AG09319 (cell line): ENCODE measurements at places on chromosomes 3 and 15.

DNA sequence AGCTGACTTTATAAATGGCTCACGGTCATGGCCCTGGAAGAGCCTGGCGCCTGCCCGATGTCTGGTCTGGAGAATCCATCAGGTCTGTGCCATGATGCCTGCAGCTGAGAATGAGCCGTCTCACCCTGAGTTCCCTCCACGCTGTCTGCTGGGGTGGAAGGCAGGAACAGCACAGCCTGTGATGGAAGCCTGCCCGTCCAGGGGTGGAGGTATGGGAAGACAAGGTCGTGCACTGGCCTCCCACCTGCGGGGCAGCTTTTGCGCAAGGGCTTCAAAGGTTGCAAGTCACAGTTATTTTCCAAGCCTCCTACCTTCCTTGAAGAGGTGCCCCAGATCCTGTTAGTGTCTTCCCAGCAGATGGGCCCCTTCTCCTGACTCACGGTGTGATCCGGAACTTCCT, 275.5 kb downstream of the FAM43A start:
- DNase-seq, result no peak

GRCh38 chr15:77667338-77668234, 34.9 kb upstream of the LINGO1 start:
- no peak for DNase-seq

DNA sequence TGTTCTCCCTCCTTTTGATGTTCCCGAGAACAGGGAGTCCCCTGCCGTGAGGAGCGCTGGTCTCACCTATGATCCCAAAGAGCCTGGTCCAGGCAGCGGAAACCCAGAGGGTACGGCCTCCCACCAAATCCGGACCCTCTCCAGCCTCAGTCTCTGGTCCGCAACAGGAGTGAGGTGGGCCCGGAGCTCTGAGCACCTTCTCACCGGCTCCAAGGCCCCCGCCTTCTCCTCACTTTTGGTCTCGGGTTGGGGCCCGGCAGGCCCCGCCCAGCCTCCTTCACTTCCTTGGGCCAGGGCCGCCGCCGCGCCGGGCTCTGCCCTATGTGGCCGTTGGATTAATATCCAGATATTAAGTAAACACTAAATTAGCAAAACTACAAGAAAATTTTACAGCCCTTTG, 5.7 kb upstream of the SKOR1 start:
- DNase-seq, result no peak

- DNase-seq, result no peak
Measured at GRCh38 chr15:96737408-96737807, 406.9 kb downstream of the NR2F2 start.

GRCh38 chr3:48155122-48155521, 33.1 kb downstream of the CDC25A start:
- no peak for DNase-seq

DNA sequence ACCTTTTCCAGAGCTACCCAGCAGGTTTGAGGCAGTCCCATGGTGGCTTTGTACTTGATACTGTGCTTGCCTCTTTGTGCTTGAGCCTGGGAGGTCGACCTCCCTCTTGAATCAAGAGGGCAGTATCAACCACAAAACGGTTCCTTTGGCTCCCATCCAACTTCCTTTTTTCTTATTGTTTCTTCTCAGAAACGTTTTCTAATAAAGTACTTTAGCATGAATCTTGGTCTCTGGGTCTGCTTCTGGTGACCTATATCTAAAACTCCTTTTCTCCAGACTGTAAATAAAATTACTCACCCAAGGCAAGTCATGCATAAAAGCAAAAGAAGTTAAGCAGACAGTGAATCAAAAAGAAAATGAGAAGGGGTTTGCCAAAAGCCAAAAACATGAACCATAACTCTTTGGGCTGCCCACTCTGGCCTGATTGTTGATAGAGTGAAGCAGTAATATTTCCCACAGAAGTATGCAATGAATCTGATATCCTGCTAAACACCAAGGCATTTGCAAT, 112.2 kb upstream of the SLC4A7 start:
- DNase-seq, result peak; percentile 61

DNA sequence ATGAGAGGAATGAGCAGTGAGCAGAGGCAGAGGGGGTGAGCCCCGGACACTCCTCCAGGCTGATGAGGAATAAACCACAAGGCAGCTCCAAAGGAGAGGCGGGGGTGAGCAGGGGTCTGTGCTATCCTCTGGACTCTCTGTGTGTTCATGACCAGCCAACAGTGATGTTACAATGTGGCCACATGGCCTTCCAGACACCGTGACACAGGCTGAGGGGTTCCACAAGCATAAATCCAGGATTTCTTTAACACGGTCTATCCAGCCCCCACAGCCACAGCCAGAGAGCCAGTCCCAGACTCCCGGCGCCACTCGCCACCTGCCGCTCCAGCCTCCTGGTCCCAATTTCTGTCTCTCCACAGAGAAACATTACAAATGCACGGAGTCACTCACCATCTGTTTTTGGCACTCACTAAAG, 24.4 kb downstream of the XXYLT1 start:
- DNase-seq, result no peak

- no peak for DNase-seq
Measured at GRCh38 chr3:53865732-53866499, 16.0 kb downstream of the ACTR8 start.

DNA sequence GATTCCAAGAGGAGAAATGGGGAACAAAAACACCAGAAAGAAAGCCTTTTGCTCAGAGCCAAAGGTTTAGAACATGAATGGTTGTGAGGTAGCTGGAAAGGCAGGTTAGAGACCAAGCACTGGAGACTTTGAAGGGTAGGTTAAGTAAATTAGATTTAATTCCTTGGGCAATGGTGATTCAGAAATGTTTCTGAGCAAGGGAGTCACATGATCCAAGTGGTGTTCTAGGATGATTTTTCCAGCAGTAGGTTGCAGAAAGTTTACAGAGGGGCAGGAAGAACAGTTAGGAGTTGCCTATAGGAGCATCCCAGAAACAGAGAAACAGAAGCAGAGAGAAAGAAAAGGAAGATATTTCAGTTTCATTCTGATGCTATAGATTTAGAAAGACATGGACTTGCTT, 139.8 kb downstream of the WDR76 start:
- DNase-seq, result no peak

DNA sequence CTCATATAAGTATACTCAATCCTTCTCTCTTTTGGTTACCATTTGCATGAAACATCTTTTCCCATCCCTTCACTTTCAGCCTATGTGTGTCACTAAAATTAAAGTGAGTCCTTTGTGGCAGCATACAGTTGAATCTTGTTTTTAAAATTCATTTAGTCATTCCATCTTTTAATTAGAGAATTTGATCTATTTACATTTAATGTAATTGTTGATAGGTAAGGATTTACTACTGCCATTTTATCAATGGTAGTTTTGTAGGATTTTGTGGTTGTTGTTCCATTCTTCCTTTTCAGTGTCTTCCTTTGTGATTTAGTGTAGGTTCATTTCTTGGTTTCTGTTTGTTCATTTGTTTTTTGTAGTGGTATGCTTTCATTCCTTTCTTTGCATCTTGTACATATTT, 191.9 kb upstream of the CTNNB1 start:
- no peak for DNase-seq

DNA sequence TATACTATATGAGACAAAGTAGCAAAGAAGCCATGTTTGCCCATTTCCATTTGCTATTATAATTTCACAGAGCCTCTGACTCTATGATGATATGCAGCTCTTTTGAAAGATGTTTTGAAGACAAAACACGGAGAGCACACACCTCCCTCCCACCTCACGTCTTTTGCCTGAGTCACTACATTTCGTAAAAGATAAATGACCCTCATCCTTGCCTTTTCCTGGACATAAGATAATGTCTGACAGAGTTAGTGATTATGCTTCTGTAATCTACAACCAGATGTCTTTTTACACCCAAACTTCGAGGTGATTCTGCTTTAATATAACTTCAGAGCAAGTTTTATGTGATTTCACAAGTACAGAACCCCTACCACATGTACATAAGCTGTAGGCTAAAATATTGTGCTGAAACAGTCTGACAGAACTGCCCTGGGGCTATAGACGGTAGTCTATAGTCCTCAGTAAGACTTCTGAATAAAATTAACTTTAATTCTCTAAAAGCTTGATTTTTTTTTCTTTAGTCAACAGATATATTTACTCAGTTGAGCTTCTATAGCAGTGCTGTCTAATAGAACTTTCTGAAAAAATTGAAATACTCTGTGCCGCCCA, 99.9 kb downstream of the CD200R1L start:
- DNase-seq, result no peak

GRCh38 chr3:117630469-117630868, 920.9 kb downstream of the TUSC7 start:
- no peak for DNase-seq

GRCh38 chr15:101611580-101612299, 40.4 kb downstream of the TM2D3 start:
- DNase-seq, result no peak

DNA sequence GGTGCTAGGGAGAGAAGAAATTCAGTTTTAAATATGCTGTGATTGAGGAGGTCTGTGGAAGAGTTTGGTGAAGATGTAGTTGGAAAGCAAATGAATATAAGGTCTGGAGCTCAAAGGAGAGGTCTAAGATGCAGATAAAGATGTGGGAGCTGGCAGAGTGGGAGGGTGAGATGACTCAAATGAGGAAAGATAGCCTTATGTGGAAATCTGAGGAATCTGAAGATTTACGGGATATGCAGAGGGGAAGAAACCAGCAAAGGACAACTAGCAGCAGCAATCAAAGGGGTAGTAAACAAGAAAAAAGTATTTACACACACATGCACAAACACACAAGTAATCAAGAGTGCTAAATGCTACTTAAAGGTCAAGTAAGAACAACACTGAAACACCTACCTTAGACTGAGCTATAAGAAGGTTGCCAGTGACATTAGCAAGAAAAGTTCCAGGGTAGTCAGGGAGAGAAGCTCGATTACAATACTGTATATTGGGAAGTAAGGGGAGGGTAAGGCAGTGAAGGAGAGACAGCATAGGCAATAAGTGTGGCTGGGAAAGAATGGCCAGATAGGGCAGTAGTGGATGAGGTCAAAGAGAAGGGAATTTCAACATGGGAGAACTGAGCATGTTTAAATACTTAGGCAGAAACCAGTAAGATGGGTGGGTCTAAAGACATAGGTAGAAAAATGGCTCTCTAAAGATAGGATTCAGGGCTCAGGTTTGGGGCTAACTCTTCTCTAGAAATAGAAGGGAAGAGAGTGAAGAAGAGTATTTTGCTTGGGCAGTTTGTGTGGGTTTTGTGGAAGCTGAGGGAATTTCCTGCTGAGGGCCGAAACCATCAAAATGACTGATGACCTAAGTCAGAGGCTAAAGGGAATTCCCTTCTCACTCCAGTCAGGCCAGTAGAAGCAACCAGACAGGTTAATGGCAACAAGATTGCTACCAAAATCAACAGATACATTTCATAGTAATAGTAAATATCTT, 8.9 kb downstream of the CMTM6 start:
- DNase-seq, result no peak
